ENCODE measurements at places on chromosomes 7 and 10. TPM values are rescaled to one million over a fixed set of nuclear protein-coding genes. Genes with fewer than 3 reads are reported as not detected.
A peak's percentile ranks its signal among the peaks of the same experiment; 100 is the strongest.

- DNase-seq: no peak
These were observed at the start of gene RBM20 for GRCh38 chr10:110643653-110644597. RBM20 (plus strand) TSS chr10:110644336; CDS start chr10:110644455, 119 bp downstream.

DNA sequence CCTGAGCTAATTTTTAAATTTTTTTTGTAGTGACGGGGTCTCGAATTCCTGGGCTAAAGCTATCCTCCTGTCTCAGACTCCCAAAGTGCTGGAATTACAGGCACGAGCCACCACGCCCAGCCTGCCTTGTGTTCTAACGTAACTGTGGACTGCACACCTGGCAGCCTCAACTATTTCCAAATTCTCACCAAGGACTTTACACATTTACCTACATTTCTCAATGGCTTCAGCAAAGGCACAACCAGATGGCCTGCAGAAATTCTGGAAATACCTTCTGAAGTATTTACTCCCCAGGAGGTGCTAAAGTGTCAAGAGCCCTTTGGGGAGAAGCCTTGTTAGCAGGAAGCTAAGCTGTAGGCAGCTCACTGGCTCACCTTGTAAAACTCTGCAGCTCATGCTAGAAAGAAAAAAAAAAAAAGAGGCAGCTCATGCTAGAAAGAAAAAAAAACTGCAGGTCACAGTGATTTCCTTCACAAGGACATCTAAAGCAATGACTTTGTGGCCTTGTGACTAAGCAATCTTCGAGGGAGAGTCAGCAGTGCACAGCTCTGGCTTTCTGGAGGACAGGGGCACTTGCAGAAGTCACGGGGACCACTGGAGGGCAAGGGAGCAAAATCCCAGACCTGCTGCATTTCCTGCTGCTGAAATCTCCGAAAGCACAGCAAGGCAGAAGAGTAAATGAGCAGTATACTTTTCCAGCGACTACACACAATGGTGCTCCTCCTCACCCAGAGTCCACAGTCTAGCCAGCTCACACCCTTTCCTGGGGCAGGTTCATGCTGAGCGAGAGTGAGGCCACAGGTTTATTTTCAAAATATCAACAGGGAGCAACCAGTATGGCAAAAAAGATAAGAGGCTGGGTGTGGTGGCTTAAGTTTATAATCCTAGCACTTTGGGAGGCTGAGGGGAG lies 40.4 kb downstream of the BAIAP2L1 start:
- DNase-seq: no peak

GRCh38 chr10:86711513-86712316 lies 43.4 kb downstream of the LDB3 start:
- DNase-seq: no peak

DNA sequence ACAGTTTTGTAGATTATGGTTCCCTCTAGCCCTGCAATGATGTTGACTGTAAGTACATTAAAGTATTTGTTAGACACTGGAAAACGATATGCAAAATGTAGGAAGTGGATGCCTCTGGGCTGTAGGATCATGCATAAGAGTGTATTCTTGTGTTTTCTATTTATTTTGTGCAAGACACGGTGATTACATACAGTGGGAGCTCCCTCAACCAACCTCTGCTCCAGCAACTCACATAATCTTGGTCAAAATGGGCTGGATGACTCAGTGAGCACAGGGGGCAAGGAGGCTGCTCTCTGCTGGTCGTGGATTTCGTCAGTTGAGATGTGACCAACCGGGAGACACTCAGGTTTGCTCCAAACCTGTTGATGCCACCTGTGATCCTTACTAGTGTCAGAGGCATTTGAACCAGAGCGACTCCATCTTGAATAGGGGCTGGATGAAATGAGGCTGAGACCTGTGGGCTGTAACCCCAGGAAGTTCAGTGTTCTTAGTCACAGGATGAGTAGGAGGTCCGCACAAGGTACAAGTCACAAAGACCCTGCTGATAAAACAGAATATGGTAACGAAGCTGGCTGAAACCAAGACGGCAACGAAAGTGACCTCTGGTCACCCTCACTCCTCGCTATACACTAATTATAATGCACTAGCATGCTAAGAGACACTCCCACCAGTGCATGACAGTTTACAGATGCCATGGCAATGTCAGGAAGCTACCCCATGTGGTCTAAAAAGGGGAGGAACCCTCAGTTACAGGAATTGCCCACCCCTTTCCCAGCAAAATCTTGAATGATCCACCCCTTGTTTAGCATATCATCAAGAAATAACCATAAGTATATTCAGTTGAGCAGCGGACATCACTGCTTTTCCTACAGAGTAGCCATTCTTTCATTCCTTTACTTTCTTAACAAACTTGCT lies 56.4 kb upstream of the FAM20C start:
- no peak for DNase-seq

DNA sequence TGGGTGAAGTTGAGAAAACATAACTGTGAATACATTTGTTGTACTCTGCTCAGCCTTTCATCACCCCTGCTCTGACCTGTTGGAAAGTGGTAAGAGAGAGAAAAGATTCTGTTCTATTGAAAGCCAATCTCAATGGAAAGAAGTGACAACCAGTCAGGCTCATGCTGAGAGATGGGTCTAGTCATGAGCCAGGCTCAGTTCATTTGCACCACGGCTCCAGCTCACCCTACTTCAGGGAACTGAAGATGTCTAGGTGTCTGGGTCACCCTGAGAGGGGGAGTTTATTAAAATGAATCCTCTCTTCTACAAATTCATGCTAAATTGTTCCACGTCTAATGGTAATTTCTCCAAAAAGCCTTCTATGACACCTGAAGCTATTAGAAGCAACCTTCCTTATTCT lies 12.1 kb upstream of the FAS start:
- no peak for DNase-seq

- DNase-seq: no peak
These were observed 18.1 kb upstream of the ZNF273 start for GRCh38 chr7:64884913-64885370.

DNA sequence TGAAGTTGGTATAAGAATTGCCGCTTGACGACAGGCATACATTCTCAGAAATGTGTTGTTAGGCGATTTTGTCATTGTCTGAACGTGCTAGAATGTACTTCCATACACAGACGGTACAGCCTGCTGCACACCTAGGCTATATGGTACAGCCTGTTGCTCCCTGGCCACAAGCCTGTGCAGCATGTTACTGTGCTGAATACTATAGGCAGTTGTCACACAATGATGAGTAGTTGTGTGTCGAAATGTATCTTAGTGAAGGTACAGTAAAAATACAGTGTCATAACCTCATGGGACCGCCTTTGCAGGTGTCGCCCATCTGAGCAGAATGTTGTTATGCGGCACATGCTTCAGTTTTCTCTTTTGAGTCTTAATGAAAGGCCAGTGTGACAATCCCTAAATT lies 66.5 kb downstream of the SHH start:
- DNase-seq: no peak

- no peak for DNase-seq
These were observed 11.7 kb upstream of the ZNF862 start for GRCh38 chr7:149826344-149827088.

DNA sequence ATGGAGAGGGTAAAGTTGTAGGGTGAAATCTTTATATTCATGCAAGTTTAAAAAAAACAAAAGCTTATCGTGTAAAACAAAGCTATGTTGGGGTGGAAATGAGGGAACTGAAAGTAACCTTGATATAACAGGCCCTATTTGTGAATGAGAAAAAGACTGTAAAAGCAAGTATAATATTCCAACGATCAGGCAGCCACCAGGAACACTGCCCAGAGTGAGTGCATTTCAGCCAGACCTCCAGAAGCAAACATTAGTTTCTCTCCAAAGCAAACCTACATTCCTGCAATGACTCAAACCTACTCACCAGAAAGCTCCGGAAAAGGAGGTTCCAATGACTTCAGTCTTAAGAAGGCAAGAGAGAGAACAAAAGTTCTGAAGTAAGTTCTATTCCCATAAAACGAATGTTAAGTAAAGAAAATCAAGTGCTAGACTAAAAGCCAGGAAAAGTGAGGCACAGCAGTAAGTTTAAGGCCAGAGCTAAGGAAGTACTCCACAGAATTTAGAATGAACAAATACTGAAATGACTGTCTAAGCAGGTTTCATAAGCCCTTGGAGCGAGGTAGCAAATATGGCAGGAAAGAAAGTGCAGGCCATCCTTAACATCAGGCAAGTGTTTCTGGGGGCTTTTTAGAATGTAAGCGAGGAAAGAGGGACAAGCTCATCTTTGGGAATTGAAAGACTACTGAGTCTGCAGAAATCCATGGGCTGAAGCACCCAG lies 493.1 kb downstream of the XPNPEP1 start:
- no peak for DNase-seq

DNA sequence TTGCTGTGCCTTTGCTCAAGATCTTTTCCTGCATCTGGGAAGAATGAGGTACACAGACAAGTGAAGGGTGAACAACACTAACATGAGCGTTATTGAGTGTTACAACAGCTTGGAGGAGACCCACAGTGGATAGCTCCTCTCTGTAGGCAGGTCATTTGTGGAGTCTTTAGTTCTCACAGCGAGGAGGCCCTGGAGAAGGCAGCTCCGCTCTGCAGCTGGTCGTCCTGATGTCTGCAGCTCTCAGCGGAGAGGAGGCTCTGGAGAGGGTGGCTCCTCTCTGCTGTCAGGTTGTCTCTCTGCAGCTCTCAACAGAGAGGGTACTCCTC lies 7.0 kb upstream of the DYNC2I1 start:
- no peak for DNase-seq

- DNase-seq: no peak
These were observed 324.3 kb upstream of the KIAA1217 start for GRCh38 chr10:23884670-23885069.

DNA sequence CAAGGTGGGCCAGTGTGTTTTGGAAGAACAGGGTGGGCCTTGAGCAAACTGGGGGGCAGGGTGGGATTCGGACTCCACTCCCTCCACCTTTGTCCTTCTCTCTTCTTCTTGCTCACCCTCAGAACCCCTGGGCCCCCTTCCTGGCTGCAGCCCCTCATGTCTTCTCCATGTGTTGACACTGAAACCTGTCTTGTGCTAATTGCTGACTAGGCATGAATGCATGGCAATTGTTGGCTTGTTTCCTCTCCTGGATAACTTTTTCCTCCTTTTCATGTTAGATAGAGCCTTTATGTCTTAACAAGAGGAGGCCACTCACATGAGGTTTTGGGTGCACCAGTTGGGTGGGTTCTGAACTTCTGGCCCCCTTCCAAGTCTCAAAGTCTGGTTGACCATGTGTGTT lies 181.6 kb upstream of the MKI67 start:
- DNase-seq: no peak

- DNase-seq: no peak
These were observed 57.6 kb downstream of the YKT6 start for GRCh38 chr7:44258423-44258760.

- no peak for DNase-seq
These were observed 10.6 kb downstream of the CCNJ start for GRCh38 chr10:96053985-96054384.

- DNase-seq: no peak
These were observed 1.6 kb downstream of the NCOA4 start for GRCh38 chr10:46028584-46029460.

GRCh38 chr7:10912077-10912476 lies 61.6 kb upstream of the PHF14 start:
- no peak for DNase-seq

- DNase-seq: no peak
These were observed 19.2 kb upstream of the SMO start for GRCh38 chr7:129169171-129169671.

- DNase-seq: no peak
These were observed 11.1 kb downstream of the C7orf57 start for GRCh38 chr7:48046458-48046857.

GRCh38 chr10:96374985-96375830 lies 16.4 kb upstream of the OPALIN start:
- DNase-seq: peak; percentile 85

- DNase-seq: no peak
These were observed 108.2 kb downstream of the COL26A1 start for GRCh38 chr7:101470668-101471487.

DNA sequence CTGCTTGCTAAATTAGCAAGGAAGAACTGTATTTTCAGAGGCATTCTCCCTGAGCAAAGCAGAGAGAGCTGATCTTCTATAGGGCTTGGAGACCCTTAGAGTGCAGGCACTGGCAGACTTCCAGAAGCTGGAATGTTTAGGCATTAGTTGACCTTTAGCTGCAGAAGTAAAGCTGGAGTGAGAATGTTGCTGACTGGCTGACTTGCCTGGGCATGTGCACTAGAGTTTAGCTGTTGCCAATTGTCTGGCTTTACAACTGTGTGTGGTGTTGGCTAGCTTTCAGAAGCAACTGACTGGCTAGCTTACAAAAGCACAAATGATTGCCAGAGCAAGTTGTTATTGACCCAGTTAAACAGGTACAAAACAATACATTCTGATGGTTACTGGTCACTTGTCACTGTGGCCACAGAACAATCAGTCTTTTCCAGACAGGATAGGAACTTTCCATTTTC lies 25.1 kb downstream of the FAM13C start:
- DNase-seq: no peak

DNA sequence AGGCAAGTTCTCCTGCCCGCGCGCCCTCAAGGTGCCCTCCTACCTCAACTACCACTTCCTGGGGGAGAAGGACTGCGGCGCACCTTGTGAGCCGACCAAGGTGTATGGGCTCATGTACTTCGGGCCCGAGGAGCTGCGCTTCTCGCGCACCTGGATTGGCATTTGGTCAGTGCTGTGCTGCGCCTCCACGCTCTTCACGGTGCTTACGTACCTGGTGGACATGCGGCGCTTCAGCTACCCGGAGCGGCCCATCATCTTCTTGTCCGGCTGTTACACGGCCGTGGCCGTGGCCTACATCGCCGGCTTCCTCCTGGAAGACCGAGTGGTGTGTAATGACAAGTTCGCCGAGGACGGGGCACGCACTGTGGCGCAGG lies 1.4 kb downstream of the FZD1 start:
- no peak for DNase-seq

DNA sequence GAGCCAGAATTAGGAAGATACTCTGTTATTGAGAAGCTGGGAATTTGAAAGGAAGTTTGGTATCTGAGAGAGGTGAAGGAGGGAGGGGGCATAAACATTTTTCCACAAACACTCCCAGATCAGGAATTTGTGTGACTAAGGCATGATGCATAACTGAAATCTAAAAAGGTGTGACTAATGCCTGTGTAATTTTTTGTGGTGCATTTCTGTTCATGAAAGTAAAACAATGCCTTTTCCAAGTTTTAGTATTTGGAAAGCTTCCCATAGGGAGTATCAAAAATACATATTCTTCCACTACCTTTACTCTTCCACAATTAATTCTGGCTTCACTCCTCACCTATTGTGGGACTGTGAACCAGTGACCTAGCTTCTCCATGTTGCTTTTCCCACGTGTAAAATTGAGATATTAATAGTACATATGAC lies 56.4 kb upstream of the CAV2 start:
- no peak for DNase-seq

- DNase-seq: no peak
These were observed 84.0 kb upstream of the TMEM248 start for GRCh38 chr7:66837007-66837406.

KCP gene
- polyA plus RNA-seq: 12.7 TPM

ABCB1 gene
- polyA plus RNA-seq: 24.4 TPM

GIGYF1 gene
- 30.1 TPM for polyA plus RNA-seq

CH25H gene
- 0.11 TPM for polyA plus RNA-seq

GRIFIN gene
- not detected for polyA plus RNA-seq

CALML5 gene
- not detected for polyA plus RNA-seq

INA gene
- polyA plus RNA-seq: 0.64 TPM

NACAD gene
- 7.6 TPM for polyA plus RNA-seq

OLAH gene
- 0.80 TPM for polyA plus RNA-seq

RAPGEF5 gene
- 37.3 TPM for polyA plus RNA-seq

MYL10 gene
- polyA plus RNA-seq: 0.42 TPM

CLRN3 gene
- polyA plus RNA-seq: 22.8 TPM

WDR86 gene
- polyA plus RNA-seq: 20.4 TPM

PTF1A gene
- polyA plus RNA-seq: not detected

GPR26 gene
- polyA plus RNA-seq: 0.01 TPM

ELOVL3 gene
- 3.2 TPM for polyA plus RNA-seq

NME8 gene
- polyA plus RNA-seq: 0.28 TPM

SPDYE5 gene
- 0.79 TPM for polyA plus RNA-seq

DENND2A gene
- 37.1 TPM for polyA plus RNA-seq

GIMAP4 gene
- polyA plus RNA-seq: 27.7 TPM

SMIM30 gene
- polyA plus RNA-seq: 103 TPM
